B cell (primary cell): ENCODE measurements at places on chromosomes 16 and 17. TPM values are rescaled to one million over a fixed set of nuclear protein-coding genes. Genes with fewer than 3 reads are reported as not detected.

FOXN1 gene
- not detected in 2 replicates for polyA plus RNA-seq

PPP1R27 gene
- not detected in 2 replicates for polyA plus RNA-seq

SRCAP gene
- polyA plus RNA-seq: 20.9 and 21.4 TPM in 2 replicates

KRTAP2-2 gene
- polyA plus RNA-seq: not detected in 2 replicates

HBQ1 gene
- not detected in 2 replicates for polyA plus RNA-seq

SPNS3 gene
- polyA plus RNA-seq: 0.07 and 0.52 TPM in 2 replicates
